ENCODE measurements at places on chromosomes 11 and 22. TPM values are rescaled to one million over a fixed set of nuclear protein-coding genes. Genes with fewer than 3 reads are reported as not detected.

The CARD18 gene
- not detected for polyA plus RNA-seq

The CDC42EP1 gene
- 59.2 TPM for polyA plus RNA-seq

The KCNK7 gene
- polyA plus RNA-seq, result 0.34 TPM

The MIOX gene
- not detected for polyA plus RNA-seq

The ARHGAP20 gene
- polyA plus RNA-seq, result 1.2 TPM

The C11orf91 gene
- 0.10 TPM for polyA plus RNA-seq

The DNAJB7 gene
- polyA plus RNA-seq, result not detected

The CASP5 gene
- polyA plus RNA-seq, result not detected

The MRGPRX3 gene
- polyA plus RNA-seq, result not detected

The CLMP gene
- 95.7 TPM for polyA plus RNA-seq

The VPS37C gene
- 14.1 TPM for polyA plus RNA-seq

The MYBPC3 gene
- not detected for polyA plus RNA-seq

The OR52H1 gene
- polyA plus RNA-seq, result not detected

The OMP gene
- 0.46 TPM for polyA plus RNA-seq

The C22orf23 gene
- 0.39 TPM for polyA plus RNA-seq

The FCHSD2 gene
- 16.6 TPM for polyA plus RNA-seq

The SYT9 gene
- not detected for polyA plus RNA-seq

The GAL3ST1 gene
- polyA plus RNA-seq, result not detected

The TXNRD2 gene
- polyA plus RNA-seq, result 28.4 TPM

The GSTT2 gene
- polyA plus RNA-seq, result 4.6 TPM

The NLRP14 gene
- polyA plus RNA-seq, result not detected

The OR8B3 gene
- polyA plus RNA-seq, result not detected

The CRYBA4 gene
- polyA plus RNA-seq, result not detected

The TPBGL gene
- not detected for polyA plus RNA-seq

The DDTL gene
- 1.5 TPM for polyA plus RNA-seq

The USH1C gene
- polyA plus RNA-seq, result not detected

The FDXACB1 gene
- 1.3 TPM for polyA plus RNA-seq

The PLAAT2 gene
- not detected for polyA plus RNA-seq

The C11orf87 gene
- polyA plus RNA-seq, result 0.26 TPM

The KCNJ11 gene
- polyA plus RNA-seq, result not detected

The STK33 gene
- polyA plus RNA-seq, result 2.6 TPM
